Effector memory CD4-positive, alpha-beta T cell (primary cell): ENCODE measurements at places on chromosomes 16 and 17.

DNA sequence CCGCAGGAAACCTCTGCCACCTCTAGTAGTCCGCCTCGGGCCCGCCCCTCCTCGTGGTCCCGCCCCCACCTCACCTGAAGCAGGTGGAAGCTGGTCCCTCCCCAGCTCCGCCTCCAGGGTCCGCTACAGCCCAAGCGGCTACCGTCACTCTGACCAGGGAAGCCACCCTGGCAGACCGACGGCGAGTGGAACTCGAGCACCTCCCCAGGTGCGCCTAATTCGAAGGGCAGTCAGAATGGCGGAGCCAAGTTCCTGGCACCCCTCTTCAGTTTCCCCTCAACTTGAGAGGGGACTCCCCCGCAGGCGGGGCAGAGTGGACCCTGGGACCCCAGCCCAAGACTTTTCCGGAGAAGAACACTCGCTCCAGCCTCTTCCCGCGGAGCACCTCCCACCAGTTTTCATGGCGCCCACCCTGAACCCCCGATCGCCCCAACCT is 507 bp downstream of the FHOD1 start:
- DNase-seq: no peak

- DNase-seq: no peak
These were observed 116.5 kb upstream of the ADAMTS18 start for GRCh38 chr16:77551357-77551756.

GRCh38 chr17:75428543-75429469 is 23.3 kb upstream of the GRB2 start:
- DNase-seq: no peak

DNA sequence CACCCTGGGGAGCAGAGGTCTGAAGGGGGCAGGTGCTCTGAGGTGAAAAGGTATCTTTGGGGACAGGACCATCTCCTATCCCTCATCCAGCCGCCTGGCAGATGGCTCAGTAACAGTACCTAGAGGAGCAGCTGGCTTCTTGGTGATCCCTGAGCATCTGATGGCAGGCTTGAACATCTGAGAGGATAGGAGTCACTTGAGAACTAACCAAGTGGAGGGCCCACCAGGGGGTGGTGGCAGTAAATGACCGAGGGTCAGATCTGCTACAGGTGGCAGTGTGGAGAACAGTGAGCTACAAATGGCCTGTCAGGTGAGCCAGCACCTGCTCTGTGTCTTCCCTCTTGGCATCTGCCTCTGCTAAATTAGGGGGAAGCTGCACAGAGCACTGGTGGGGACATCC is 13.8 kb downstream of the HROB start:
- DNase-seq: no peak
